Activated effector memory CD4-positive, alpha-beta T cell treated with Interleukin-2 at 50 U/mL for 16 hours (primary cell): ENCODE measurements at places on chromosomes 7 and 10.

GRCh38 chr10:67250686-67251085 is 324.9 kb downstream of the LRRTM3 start:
- DNase-seq, result no peak

GRCh38 chr7:138957753-138958390 is 23.3 kb downstream of the KIAA1549 start:
- no peak for DNase-seq

- no peak for DNase-seq
These were observed 251.8 kb downstream of the BMPER start for GRCh38 chr7:34157137-34157536.

- DNase-seq, result no peak
These were observed 30.2 kb upstream of the INSIG1 start for GRCh38 chr7:155267436-155267835.

DNA sequence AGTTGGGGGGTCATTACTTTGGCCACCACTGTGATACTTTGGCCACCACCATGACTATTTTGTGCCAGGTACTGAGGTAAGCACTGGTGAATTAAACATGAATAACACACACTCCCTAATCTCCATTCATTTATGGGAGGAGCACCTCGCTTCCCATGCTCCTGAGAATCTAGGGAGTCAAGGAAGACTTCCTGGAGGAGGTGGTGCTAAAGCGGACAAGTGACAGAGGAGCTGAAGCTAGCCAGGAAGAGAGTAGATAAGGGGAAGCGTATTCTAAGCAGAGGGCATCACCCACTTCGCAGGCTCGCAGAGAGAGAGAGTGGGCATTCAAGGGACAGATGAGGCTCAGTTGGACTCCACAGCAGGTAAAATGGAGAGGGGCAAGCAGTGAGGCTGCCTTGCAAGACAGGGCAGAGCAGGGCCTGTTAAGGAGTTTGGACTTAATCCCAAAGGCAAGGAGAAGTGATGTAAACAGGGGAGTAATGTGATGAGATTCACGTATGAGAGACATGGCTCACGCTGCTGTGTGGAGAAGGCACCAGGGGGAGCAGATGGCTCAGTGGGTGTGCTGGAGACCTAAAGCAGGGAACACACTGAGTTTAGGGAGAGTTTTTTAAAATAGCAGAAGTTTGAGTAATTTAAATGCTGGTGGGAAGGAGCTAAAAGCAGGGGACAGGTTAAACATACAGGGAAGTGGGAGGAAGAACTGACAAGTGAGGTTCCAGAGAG is 21.3 kb upstream of the TMEM248 start:
- no peak for DNase-seq
